ENCODE measurements at places on chromosomes 4 and X. TPM values are rescaled to one million over a fixed set of nuclear protein-coding genes. Genes with fewer than 3 reads are reported as not detected.

DNA sequence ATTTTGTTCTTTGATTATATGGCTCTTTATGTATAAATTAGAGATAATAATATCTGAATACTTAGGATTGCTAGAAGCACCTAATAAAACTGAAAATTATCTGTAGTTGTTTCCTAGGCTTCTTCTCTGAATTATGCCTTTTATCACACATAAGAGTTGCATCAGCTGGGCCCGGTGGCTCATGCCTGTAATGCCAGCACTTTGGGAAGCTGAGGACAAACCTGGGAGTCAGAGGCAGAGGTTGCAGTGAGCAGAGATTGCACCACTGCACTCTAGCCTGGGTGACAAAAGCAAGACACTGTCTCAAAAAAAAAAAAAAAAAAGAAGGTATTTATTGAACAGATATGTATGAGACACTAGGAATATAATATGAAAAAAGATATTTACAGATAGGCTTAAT lies 773.5 kb upstream of the AGA start:
- H3K36me3 ChIP-seq, result no peaks in the 10 kb centered on the region
- DNase-seq, result no peak
- no peaks in the 10 kb centered on the region for H3K4me1 ChIP-seq
- no peaks in the 10 kb centered on the region for H3K27me3 ChIP-seq

DNA sequence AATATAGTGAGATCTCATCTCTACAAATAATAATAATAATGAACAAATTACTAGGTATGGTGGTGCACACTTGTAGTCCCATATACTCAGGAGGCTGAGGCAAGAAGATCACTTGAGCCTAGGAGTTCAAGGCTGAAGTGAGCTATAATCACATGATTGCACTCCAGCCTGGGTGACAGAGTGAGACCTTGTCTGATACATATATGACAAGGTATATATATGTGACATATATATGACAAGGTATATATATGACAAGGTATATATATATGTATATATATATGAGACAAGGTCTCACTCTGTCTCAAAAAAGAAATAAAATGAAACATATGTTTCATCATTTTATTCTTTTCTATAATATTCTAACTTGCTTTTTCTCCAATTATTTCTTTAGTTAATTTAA lies 278.1 kb upstream of the TET2 start:
- no peak overlapping the region for H3K27ac ChIP-seq
- H3K27me3 ChIP-seq, result peaks cover 6% of the 10 kb centered on the region
- H3K36me3 ChIP-seq, result no peaks in the 10 kb centered on the region
- DNase-seq, result no peak
- no peaks in the 10 kb centered on the region for H3K4me1 ChIP-seq

DNA sequence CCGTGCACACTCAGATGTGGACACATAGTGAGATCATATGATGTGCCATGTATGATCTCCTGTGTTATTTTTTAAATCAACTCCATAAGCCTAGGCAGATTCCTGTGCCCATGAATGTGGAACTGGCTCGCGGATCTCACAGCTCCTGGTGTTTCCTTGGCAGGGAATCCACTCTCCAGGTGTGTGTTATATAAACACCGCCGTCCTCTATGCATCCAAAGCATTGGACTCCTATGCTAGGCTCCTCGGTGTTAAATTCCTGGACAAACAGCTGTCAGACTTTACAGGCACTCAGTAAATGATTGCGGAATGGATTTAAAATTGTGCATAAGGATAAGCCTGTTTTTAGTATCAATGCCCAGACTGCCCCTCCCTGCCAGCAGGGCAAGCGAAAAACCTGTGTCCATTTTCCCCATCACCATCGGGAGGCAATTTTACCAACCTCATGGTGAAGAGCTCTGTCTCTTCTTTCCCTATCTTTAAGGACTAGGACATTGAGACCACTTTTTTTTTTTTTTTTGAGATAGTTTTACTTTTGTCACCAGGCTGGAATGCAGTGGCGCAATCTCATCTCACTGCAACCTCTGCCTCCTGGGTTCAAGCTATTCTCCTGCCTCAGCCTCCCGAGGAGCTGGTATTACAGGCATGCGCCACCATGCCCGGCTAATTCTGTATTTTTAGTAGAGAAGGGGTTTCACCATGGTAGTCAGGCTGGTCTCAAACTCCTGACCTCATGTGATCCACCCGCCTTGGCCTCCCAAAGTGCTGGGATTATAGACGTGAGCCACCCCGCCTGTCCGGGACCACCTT lies 23.6 kb upstream of the GPR78 start:
- peaks cover 3% of the 10 kb centered on the region for H3K36me3 ChIP-seq
- peaks cover 27% of the 10 kb centered on the region for H3K27me3 ChIP-seq
- H3K4me3 ChIP-seq, result no peak overlapping the region
- DNase-seq, result no peak

DNA sequence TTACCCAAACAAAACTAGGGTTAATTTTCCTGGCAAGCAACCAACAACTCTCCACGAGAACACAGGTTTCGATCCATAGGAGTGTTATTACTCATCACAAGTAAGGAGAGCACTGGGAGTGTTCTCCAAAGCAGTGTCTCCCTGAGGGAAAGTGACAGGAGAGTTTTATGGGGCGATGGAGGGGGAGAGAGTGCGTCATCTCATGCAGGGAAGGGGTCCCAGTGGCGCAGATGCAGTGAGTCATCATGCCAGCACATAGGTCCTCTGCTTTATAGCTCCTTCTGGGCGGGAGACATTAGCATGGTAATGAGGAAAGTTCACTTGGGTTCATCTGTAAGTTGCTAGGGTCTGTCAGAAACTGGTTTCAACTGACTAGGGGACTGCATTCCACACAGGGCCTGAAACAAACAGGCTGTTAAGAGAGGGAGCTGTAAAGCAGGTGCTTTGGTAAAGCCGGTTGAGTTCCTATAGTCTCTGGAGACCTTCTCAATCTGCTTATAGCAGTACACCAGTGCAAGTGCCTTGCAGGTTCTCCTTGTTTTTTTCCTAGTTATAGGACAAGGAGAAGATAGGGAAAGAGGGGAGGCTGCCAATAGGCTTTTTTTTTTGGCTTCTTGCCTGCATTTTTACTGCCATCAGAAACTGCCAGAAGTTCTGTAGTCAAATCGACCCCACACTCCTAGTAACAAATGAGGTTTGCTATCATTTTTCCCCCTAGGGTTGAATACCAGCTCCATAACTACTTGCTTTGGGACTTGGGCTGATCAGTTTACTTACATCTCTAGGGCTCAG lies 12.8 kb upstream of the BOD1L1 start:
- DNase-seq, result no peak
- no peak overlapping the region for H3K4me3 ChIP-seq
- H3K27ac ChIP-seq, result no peak overlapping the region
- H3K36me3 ChIP-seq, result peaks cover 9% of the 10 kb centered on the region
- peaks cover 92% of the 10 kb centered on the region for H3K27me3 ChIP-seq

GRCh38 chr4:88962396-88962795 lies 94.6 kb downstream of the FAM13A start:
- no peaks in the 10 kb centered on the region for H3K36me3 ChIP-seq
- H3K4me3 ChIP-seq, result no peak overlapping the region
- no peaks in the 10 kb centered on the region for H3K27me3 ChIP-seq
- H3K27ac ChIP-seq, result no peak overlapping the region
- peaks cover 6% of the 10 kb centered on the region for H3K4me1 ChIP-seq

GRCh38 chr4:20617678-20618396 lies 82.4 kb upstream of the PACRGL start:
- no peak overlapping the region for H3K27ac ChIP-seq
- H3K36me3 ChIP-seq, result peaks cover 2% of the 10 kb centered on the region
- H3K4me3 ChIP-seq, result no peak overlapping the region
- peaks cover 3% of the 10 kb centered on the region for H3K4me1 ChIP-seq
- peaks cover 19% of the 10 kb centered on the region for H3K27me3 ChIP-seq

DNA sequence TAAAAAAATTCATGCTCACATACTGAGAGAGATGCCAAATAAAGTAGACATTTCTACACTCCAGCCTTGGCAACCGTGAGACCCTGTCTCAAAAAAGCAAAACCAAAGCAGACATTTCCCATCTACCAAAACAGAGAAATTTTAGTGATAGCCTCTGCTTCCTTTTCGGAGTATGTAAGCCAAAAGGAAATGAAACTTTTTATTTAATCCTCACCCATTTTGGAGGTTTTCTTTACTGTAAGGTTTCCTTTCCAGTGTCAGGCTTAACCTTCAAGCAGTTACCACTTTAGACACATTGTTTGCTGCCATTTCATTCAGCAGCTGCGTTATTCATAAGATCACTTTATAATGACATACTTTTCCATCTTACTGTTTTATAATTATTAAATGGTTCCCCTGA lies 15.9 kb downstream of the ADD1 start:
- DNase-seq, result no peak
- no peaks in the 10 kb centered on the region for H3K27me3 ChIP-seq
- no peak overlapping the region for H3K4me3 ChIP-seq
- H3K27ac ChIP-seq, result peak overlapping the region; percentile 68

GRCh38 chr4:175770555-175770954 lies 41.5 kb downstream of the GPM6A start:
- no peaks in the 10 kb centered on the region for H3K4me1 ChIP-seq
- H3K36me3 ChIP-seq, result no peaks in the 10 kb centered on the region
- no peaks in the 10 kb centered on the region for H3K27me3 ChIP-seq
- H3K4me3 ChIP-seq, result no peak overlapping the region
- no peak for DNase-seq

- DNase-seq, result no peak
- H3K36me3 ChIP-seq, result peaks cover 8% of the 10 kb centered on the region
- H3K4me1 ChIP-seq, result peaks cover 39% of the 10 kb centered on the region
- peak overlapping the region; percentile 99 for H3K4me3 ChIP-seq
Measured at GRCh38 chr4:105147553-105148161, 981 bp downstream of the TET2 start.

- H3K27me3 ChIP-seq, result no peaks in the 10 kb centered on the region
- no peaks in the 10 kb centered on the region for H3K4me1 ChIP-seq
- no peak for DNase-seq
- no peaks in the 10 kb centered on the region for H3K36me3 ChIP-seq
Measured at GRCh38 chr4:95580226-95580625, 31.5 kb upstream of the UNC5C start.

GRCh38 chr4:110034026-110034393 lies 121.3 kb downstream of the EGF start:
- no peak for DNase-seq
- H3K27me3 ChIP-seq, result peaks cover 47% of the 10 kb centered on the region
- no peaks in the 10 kb centered on the region for H3K4me1 ChIP-seq
- H3K36me3 ChIP-seq, result peaks cover 2% of the 10 kb centered on the region

DNA sequence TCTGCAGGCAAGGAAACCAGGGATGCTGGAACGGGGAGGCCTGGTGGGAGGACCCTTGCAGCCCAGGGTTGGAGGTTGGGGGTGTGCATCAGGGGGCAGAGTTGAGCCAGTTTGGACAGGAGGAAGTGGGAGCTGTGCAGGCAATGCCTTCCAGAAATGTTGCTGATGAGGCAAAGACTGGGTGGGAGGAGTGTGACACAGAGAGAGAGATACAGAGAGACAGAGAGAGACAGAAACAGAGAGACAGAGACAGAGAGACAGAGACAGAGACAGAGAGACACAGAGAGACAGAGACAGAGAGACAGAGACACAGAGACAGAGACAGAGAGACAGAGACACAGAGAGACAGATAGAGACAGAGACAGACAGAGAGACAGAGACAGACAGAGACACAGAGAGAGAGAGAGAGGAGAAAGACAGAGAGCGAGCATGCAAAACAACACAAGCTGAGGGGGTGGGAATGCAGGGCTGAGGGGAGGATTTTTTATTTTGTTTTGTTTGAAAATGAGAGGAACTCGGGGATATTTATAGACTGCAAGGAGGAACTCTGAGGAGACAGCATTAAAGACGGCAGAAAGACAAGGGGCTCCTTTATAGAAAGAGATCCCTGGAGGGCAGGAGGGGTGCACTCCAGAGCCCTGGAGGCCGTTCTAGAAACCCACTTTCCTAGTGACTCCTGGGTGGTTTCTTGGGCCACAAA lies 1.9 kb upstream of the HAUS3 start:
- DNase-seq, result no peak
- no peak overlapping the region for H3K4me3 ChIP-seq
- H3K27me3 ChIP-seq, result no peaks in the 10 kb centered on the region
- peak overlapping the region; percentile 97 for H3K27ac ChIP-seq

DNA sequence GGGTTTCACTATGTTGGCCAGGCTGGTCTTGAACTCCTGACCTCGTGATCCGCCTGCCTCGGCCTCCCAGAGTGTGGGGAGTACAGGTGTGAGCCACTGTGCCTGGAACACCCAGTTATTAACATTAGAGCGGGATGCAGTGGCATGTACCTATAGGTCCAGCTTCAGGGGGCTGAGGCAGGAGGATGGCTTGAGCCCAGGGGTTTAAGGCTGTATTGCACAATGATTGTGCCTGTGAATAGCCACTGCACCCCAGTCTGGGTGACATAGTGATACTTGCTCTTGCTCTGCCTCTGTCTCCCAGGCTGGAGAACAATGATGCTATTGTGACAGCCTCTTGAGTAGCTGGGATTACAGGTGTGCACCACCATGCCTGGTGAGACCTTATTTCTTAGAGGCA lies 39.8 kb downstream of the FAM193A start:
- H3K36me3 ChIP-seq, result peaks cover 5% of the 10 kb centered on the region
- H3K27ac ChIP-seq, result no peak overlapping the region
- H3K4me3 ChIP-seq, result no peak overlapping the region
- peaks cover 34% of the 10 kb centered on the region for H3K4me1 ChIP-seq

GRCh38 chr4:55530691-55531090 lies 16.0 kb downstream of the CLOCK start:
- H3K36me3 ChIP-seq, result peaks cover 2% of the 10 kb centered on the region
- no peaks in the 10 kb centered on the region for H3K27me3 ChIP-seq
- H3K4me3 ChIP-seq, result no peak overlapping the region
- H3K27ac ChIP-seq, result no peak overlapping the region
- no peak for DNase-seq

DNA sequence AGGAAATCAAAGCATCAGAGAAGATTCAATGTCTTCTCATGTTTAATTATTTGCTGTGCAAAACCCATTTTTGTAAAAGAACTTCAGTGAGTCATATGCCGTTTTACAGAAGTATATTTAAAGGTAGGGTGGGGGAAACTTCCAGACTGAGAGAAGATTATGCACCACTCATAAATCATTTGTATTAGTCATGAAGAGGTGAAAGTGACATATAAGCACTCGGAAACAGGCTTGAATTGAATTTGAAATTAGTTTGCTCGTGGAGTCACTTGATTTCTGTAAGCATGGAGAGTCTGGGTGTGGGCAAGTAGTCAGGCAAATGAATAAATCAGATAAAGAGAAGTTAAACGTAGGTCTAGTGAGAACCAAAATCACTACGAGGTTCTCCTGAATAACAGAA lies 335.1 kb downstream of the ANK2 start:
- no peak overlapping the region for H3K4me3 ChIP-seq
- H3K36me3 ChIP-seq, result peaks cover 5% of the 10 kb centered on the region
- H3K27me3 ChIP-seq, result peaks cover 35% of the 10 kb centered on the region
- H3K27ac ChIP-seq, result no peak overlapping the region
- H3K4me1 ChIP-seq, result peaks cover 4% of the 10 kb centered on the region

DNA sequence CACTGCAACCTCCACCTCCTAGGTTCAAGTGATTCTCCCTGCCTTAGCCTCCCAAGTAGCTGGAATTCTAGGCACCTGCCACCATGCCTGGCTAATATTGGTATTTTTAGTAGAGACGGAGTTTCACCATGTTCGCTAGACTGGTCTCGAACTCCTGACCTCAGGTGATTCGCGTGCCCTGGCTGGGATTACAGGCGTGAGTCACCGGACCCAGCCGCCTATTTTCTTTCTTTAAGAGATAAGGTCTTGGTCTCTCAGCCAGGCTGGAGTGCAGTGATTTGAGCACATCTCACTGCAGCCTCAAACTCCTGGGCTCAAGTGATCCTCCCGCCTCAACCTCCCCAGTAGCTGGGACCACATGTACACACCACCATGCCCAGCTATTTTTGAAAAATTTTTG lies 166.5 kb downstream of the DHRSX start:
- peaks cover 3% of the 10 kb centered on the region for H3K4me1 ChIP-seq
- no peak for DNase-seq
- no peaks in the 10 kb centered on the region for H3K27me3 ChIP-seq
- H3K36me3 ChIP-seq, result peaks cover 3% of the 10 kb centered on the region
- H3K27ac ChIP-seq, result no peak overlapping the region

The PABPC4L gene
- total RNA-seq, result not detected

The SSX2B gene
- not detected for total RNA-seq

The AFF2 gene
- total RNA-seq, result 0.90 TPM

The MAGEB10 gene
- total RNA-seq, result not detected

The TMEM150C gene
- 0.15 TPM for total RNA-seq

The CFI gene
- not detected for total RNA-seq
